ENCODE measurements at places on chromosomes 7 and 10.
A peak's percentile ranks its signal among the peaks of the same experiment; 100 is the strongest.

GRCh38 chr7:117009705-117010361 is 56.5 kb downstream of the ST7 start:
- DNase-seq, result no peak

GRCh38 chr7:156604311-156604710 is 36.3 kb upstream of the RNF32 start:
- no peak for DNase-seq

GRCh38 chr10:77350711-77351119 is 286.9 kb downstream of the KCNMA1 start:
- peak; percentile 99 for DNase-seq

DNA sequence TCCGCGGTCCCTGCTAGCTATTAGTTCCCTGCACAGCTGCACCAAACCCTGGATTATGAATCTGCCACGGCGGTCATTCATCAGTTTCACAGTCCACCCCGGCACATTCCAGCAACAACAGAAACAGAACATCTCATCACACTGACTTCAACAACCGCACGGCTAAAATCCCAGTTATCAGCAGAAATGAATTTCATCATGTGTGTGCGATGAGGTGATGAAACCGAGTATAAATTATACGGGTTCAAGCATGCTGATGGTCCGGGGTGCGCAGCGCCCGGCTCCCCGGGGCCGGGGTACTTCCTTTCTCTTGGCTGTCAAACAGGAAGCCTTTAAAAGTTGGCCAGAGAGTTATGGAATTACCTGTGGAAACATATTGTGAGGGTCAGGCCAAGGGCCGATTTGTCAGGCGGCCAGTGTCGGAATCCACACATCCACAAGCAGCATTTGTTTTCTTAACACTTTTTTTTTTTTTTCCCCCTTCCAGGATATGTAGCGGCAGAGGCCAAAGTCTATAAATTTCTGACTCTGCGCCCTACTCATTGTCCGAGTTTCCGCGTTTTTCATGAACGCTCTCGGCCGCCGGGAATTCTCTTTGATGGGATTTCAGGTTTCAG is 420.9 kb upstream of the MGMT start:
- peak; percentile 86 for DNase-seq

DNA sequence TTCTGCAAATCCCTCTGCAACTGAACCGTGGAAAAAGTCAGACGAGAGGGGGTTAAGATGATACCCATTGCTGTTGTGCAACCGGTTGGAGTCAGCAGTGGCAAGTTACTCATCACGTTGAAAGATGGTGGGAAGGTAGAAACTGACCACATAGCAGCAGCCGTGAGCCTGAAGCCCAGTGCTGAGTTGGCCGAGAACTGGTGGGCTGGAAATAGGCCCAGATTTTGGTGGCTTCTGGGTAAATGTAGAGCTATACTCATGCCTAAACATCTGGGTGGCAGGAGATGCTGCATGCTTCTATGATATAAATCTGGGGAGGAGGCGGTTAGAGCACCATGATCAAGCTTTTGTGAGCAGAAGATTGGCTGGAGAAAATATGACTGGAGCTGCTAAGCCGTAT is 78.6 kb downstream of the ARL5B start:
- DNase-seq, result peak; percentile 92

DNA sequence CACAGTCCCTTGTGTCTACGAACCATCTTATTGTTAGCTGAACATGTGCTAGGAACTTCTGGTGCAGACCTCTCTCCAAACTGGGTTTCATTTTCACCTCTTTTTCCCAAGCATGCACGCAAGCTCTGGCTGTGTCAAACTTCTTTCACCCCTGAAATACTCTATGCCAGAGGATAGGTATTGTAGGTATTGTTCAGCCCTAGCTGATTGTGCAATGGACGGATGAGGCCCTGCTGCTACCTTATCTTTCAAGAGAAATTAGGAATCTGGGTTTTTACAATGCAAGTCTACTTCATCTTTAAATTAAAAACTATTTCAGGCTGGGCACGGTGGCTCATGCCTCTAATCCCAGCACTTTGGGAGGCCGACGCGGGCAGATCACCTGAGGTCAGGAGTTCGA is 28.3 kb upstream of the MRLN start:
- no peak for DNase-seq

GRCh38 chr7:132972745-132973144 is 109.1 kb downstream of the CHCHD3 start:
- peak; percentile 48 for DNase-seq

GRCh38 chr10:62561151-62561550 is 187.0 kb downstream of the ZNF365 start:
- DNase-seq, result no peak

GRCh38 chr10:84542522-84543490 is 214.4 kb downstream of the CCSER2 start:
- no peak for DNase-seq
